Stimulated activated CD4-positive, alpha-beta T cell treated with anti-CD3 and anti-CD28 coated beads, Interleukin-2, amount 100 ng/mL, for 24 hours (primary cell): ENCODE measurements at places on chromosomes 3 and 15.

DNA sequence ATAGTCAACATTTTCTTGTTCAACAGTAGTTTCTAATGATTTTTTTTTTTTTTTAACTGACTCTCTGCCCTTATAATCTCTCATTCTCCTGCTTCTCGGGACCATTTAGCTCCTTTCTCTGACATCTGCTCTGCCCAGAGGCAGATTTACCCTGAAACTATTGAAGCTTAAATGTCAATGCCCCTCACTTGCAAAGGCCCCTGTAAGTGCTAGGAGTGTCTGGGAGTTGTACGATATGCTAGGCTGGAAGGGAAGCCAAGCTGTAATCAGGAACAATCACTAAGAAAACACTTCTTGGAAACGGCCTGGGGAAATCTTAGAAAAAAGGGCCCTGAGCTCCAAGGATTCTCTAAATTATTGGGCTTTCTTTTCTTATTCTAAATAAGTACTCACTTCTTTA, 5.8 kb upstream of the PLOD2 start:
- no peak for DNase-seq

GRCh38 chr3:48129921-48130320, 58.3 kb downstream of the CDC25A start:
- DNase-seq, result no peak

DNA sequence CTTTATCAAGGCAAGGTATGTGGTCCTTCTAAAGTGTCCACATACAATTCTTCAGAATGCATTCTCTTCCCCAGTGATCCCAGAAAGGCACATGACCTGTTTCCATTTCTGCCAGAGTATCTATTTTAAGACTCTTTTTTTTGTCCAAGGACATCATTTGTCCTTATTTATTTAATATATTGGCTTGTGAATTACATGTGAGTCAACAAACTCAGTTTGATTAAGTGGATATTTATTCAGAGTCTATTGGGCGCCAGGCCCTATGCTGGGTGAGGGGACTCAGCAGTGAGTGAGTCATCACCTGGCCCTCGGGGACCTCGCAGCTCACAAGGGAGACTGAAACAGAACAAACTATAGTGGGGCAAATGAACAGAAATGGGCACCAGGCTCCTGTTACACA, 136.8 kb downstream of the SNRK start:
- DNase-seq, result no peak

GRCh38 chr3:102018551-102018950, 169.2 kb downstream of the NFKBIZ start:
- DNase-seq, result no peak

DNA sequence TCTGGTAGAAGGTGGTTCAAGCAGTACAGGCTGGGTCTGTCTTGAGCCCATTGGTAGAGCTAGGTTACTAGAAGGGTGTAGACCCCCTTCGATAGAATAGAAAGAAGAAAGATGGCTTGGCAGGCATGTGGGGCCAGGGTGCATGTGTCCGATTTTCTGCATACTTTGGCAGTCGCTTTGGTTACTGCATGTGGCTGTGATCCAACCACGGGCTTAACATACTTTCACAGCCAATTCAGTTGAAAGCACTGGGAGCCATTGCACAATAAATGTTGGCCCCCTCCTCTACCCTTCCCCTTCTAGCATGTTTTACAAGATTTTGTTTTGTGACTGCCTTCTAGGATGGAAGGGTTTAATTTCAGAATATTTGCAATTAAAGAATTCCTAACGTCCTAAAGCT, 7.2 kb downstream of the ARID3B start:
- no peak for DNase-seq

DNA sequence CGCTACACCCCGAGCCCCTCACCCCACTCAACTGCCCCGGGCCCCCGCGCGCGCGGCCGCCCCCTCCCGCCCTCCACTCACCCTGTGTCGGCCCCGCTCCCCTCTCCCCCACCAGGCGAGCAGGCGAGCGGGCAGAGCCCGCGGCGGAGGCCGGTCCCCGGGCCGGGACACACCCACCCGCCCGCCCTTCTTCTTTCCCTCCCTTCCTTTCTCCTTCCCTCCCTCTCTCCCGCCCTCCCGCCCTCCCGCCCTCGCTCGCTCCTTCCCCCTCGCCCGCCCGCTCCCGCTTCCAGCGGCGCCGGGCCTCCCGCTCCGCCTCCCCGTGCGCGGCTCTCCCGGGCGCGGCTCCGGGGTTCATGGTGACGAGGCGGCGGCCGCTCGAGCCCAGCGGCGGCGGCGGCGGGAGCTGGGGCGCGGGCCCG, at the start of gene CTDSPL:
CTDSPL (plus strand) TSS at position 261 of the 422 bp plus-strand sequence. CDS start 320 bp downstream, outside the sequence.
- peak; percentile 36 for DNase-seq

DNA sequence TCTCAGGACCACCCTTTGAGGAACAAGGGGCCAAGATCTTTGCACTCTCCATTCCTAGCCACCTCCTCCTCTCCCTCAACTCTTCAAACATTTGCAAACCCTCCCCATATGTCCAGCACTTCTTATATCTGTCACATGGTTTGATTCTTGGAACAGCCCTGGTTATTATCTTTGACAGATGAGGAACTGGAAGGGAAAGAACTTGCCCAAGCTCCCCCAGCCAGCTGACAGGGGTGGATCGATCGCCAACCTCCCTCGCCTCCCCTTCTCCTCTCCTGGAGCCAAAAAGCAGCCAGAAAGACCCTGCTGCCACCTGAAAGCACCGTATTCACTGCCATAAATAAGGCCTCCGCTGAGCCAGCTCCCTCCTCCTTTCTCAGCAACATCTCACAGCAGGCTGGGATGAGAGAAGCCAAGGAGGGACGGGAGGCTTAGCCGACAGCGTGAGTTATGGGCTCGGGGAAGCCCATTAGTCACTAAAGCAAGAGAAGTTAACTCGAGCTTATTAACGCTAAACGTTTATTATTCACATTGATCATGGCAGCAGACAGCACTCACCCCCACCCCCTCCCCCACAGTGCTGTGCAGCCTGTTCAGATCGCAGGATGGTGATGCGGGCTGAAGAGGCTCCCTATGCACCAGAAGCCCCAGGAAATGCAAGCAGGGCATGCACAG, 22.2 kb upstream of the FGD5 start:
- DNase-seq, result no peak

GRCh38 chr3:57896691-57897090, 111.5 kb upstream of the FLNB start:
- DNase-seq, result no peak

GRCh38 chr3:38562467-38562925, 66.4 kb downstream of the EXOG start:
- DNase-seq, result no peak

DNA sequence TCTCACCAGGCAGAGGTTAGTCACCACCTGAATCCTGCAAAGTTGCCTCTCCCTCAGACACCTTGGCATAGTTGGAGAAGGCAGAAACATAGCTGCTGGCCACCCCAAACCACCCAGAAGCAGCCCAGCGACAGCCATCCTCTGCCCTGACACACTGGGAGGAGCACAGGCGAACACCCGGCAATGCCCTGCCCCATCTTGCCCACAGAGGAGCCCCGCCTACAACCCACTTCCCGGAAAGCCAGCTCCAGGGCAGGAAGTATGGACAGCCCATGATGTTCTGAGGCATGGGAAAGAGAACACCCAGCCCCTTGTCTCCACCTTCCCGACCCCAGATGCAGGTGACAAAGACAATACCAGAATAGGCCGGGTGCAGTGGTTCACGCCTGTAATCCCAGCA, 12.6 kb upstream of the SHISA5 start:
- no peak for DNase-seq

- DNase-seq, result no peak
These were observed 1094.4 kb downstream of the SI start for GRCh38 chr3:163983940-163984339.

DNA sequence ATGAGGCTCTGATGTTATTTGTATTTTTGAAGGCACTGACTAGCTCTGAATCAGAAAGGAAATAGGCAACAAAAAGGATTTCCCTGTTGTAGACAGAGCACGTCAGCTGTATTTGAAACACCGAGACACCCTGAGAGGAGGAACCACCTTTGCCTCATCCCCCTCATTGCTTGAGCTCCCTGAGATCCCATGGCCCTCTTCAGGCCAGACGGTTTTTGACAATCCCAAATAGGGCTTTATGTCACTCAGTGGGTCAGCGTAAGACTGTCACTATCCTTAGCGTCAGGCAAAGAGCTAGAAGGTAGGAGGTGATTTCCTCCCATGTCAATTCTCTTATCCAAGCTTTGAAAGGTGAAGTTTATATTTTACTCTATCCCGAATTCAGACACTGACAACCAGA, 254.3 kb downstream of the ZNF621 start:
- DNase-seq, result no peak

DNA sequence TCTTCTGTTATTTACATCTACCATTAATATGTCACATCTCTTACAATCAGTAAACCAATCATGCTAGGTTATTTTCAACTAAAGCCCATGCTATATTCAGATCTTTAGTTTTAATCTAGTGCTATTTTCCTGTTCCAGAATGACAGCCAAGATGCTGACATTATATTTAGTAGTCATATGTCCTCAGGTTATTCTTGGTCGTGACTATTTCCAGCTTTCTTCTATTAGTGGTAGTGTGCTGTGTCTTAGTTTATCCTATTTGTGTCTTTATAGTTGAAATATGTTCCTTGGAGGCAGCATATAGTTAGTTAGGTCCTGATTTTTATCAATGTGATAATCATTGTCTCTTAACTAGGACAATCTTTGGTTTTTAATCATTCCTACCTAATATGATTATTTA, 566.5 kb downstream of the CADM2 start:
- no peak for DNase-seq

GRCh38 chr3:152356870-152357276, 88.1 kb downstream of the MBNL1 start:
- no peak for DNase-seq
